ENCODE measurements at places on chromosomes 11 and 22. TPM values are rescaled to one million over a fixed set of nuclear protein-coding genes. Genes with fewer than 3 reads are reported as not detected.

DNA sequence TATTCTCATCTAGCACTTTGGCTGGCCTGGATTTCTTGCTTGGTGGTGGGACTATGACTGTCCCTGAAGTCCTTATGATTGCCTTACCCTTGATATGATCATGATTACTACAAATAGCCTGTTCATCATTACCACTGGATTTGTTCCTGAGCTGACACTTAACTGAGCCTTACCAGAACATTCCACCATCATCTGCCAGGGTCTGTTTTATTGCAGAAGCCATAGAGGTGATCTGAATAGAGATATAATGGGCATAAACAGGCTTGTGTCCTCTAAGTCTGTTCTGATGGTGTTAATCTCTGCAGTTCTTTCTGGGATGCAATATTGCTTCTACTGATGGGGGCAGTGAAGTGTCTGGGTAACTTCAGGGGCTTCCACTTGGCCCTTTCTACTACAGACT, 12.4 kb upstream of the ALG8 start:
- no peak overlapping the region for H3K4me3 ChIP-seq
- peaks cover 2% of the 10 kb centered on the region for H3K36me3 ChIP-seq
- no peaks in the 10 kb centered on the region for H3K27me3 ChIP-seq
- no peak for DNase-seq
- H3K4me1 ChIP-seq, result no peaks in the 10 kb centered on the region
- no peak overlapping the region for H3K27ac ChIP-seq

DNA sequence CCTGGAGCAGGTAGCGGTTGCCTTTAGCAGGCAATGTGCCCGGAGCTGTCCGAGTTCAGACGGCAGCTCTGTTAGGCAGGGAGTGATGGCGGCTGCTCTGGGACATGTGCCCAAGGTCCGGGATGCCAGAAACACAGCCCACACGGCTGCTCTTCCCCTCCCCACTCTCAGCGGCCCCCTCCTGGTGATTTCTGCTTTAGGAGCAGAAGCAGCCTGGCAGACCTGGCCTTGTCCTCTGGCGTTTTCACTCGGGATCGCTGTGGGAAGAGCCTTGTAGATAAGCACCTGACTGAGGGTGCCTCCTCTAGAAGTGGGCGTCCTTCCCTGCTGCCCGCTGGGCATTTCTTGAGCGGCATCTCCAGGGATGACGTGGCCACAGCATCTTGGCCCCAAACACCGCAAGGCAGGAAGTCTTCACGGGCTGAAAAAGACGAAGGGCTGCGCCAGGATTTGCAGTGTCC, 392.2 kb downstream of the TBC1D22A start:
- no peaks in the 10 kb centered on the region for H3K4me1 ChIP-seq
- no peak for DNase-seq
- H3K36me3 ChIP-seq, result peaks cover 7% of the 10 kb centered on the region
- H3K27ac ChIP-seq, result no peak overlapping the region
- no peaks in the 10 kb centered on the region for H3K27me3 ChIP-seq

Gene SLC15A3
- 9.6 TPM for total RNA-seq

- H3K36me3 ChIP-seq, result peaks cover 43% of the 10 kb centered on the region
- no peak for DNase-seq
- H3K4me1 ChIP-seq, result no peaks in the 10 kb centered on the region
- H3K27me3 ChIP-seq, result no peaks in the 10 kb centered on the region
Measured at GRCh38 chr11:71505001-71505400, 22.1 kb upstream of the KRTAP5-7 start.

- no peak overlapping the region for H3K4me3 ChIP-seq
- DNase-seq, result no peak
- no peaks in the 10 kb centered on the region for H3K27me3 ChIP-seq
- H3K4me1 ChIP-seq, result peaks cover 2% of the 10 kb centered on the region
Measured at GRCh38 chr11:69073469-69073868, 24.7 kb downstream of the TPCN2 start.

DNA sequence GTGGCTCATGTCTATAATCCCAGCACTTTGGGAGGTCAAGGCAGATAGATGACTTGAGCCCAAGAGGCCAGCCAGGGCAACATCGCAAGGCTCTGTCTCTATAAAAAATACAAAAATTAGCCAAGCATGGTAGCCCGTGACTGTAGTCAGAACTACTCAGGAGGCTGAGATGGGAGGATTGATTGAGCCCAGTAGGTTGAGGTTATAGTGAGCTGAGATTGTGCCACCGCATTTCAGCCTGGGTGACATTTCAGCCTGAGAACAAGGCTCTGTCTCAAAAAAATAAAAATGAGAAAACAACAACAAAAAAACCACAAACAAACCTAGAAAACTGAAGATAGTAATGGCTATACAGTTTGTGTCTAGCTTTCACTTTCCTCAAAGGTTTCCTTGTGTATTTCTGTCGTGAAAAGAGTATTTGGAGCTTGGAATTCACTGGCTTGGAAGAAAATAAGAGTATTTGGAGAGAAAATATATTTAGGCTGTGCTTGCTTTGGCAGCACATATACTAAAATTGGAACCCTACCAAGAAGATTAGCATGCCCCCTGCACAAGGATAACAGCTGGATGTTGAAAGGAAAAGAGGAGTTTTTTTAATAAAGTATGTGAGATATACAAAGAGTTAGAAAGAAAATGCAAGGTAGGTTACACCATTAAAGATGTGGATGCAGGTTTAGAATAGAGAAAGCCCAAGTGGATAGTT, 3.9 kb upstream of the BIRC3 start:
- peaks cover 49% of the 10 kb centered on the region for H3K4me1 ChIP-seq
- H3K27me3 ChIP-seq, result no peaks in the 10 kb centered on the region
- H3K4me3 ChIP-seq, result peak overlapping the region; percentile 56
- peaks cover 16% of the 10 kb centered on the region for H3K36me3 ChIP-seq

GRCh38 chr11:45162916-45163879, 16.8 kb downstream of the PRDM11 start:
- no peak overlapping the region for H3K27ac ChIP-seq
- H3K4me3 ChIP-seq, result no peak overlapping the region
- H3K36me3 ChIP-seq, result peaks cover 2% of the 10 kb centered on the region
- peaks cover 7% of the 10 kb centered on the region for H3K4me1 ChIP-seq

Gene MS4A15
- not detected for total RNA-seq

DNA sequence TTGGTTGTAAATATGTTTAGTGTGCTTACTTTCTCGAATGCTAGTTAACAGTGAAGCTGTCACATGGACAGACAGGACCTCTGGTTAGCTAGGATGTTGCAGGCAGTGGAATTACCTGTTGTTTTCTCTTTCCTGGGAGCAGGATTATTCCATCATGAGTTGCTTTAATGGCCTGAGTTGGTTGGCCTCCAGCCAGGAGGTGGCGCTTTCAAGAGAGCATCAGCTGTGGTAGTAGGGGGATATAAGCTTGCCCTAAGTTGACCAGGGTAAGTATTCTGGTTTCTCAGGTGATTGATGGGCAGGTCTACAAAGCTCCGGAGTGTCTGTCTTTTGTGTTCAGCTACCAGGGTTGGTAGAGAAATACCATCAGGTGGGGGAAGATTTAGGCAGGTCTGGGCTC, 43.5 kb downstream of the NELL1 start:
- no peaks in the 10 kb centered on the region for H3K4me1 ChIP-seq
- H3K4me3 ChIP-seq, result no peak overlapping the region
- H3K27ac ChIP-seq, result no peak overlapping the region
- H3K36me3 ChIP-seq, result no peaks in the 10 kb centered on the region
- no peak for DNase-seq

Gene C11orf91
- total RNA-seq, result not detected

Gene RAG2
- not detected for total RNA-seq

Gene XRRA1
- 11.9 TPM for total RNA-seq

Gene MMP11
- 0.32 TPM for total RNA-seq

- no peaks in the 10 kb centered on the region for H3K27me3 ChIP-seq
- H3K27ac ChIP-seq, result no peak overlapping the region
- peak overlapping the region; percentile 98 for H3K4me3 ChIP-seq
Measured at GRCh38 chr11:62125881-62126280, 2.1 kb downstream of the INCENP start.

Gene MRGPRX3
- not detected for total RNA-seq

DNA sequence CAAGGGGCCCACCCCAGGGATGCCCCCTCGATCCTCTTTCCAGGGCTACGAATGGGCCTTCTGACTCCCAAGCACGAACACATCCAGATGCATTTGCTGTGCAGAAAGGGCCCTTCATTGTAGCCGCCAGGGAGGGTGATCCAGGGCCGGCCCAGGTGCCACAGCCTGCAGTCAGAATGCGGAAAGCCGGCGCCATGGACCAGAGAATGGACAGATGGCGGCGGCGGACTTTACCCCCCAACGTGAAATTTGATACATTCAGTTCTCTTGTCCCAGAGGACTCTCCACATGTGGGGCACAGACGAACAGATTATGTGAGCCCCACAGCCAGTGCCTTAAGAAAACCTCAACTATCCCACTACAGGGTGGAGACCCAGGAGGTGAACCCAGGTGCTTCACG, 87.2 kb downstream of the KIAA1671 start:
- DNase-seq, result no peak
- H3K27me3 ChIP-seq, result peaks cover 3% of the 10 kb centered on the region
- H3K27ac ChIP-seq, result no peak overlapping the region
- H3K4me1 ChIP-seq, result no peaks in the 10 kb centered on the region
- H3K4me3 ChIP-seq, result no peak overlapping the region
- H3K36me3 ChIP-seq, result no peaks in the 10 kb centered on the region

GRCh38 chr11:110805756-110806155, 93.5 kb upstream of the ARHGAP20 start:
- DNase-seq, result no peak
- no peak overlapping the region for H3K27ac ChIP-seq
- no peak overlapping the region for H3K4me3 ChIP-seq
- H3K27me3 ChIP-seq, result no peaks in the 10 kb centered on the region
